ENCODE measurements at places on chromosomes 12 and 14.

GRCh38 chr14:54686219-54686870 is 119.4 kb downstream of the SAMD4A start:
- DNase-seq, result no peak

GRCh38 chr12:131430158-131430742 is 280.6 kb upstream of the SFSWAP start:
- DNase-seq, result peak; percentile 15

DNA sequence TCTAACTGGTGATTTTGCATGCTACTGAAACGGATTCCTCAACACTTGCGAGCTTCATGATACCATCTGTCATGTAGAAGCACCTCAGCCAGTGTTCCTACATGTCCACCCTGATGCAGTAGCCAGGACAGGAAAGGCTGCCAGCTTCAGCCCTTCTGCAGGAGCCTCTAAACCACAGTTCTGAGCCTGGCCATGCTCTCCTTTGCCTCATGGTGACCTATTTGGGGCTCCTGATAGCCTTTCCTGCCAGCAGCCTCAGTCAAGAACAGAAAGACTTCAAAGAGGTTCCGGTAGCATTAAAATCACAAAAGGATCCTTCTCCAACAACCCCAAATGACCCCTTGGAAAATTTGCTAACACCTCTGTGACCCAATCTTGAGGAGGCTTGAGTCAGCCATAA is 96.0 kb downstream of the CNTN1 start:
- DNase-seq, result no peak

- peak; percentile 66 for DNase-seq
Measured at GRCh38 chr12:459430-460258, at the start of gene B4GALNT3. TSS of gene B4GALNT3 (plus strand) at chr12:459939. CDS start at chr12:460377, 438 bp downstream.

GRCh38 chr14:80080601-80081000 is 130.7 kb downstream of the DIO2 start:
- no peak for DNase-seq

- DNase-seq, result no peak
Measured at GRCh38 chr12:76866151-76866567, 12.7 kb downstream of the CSRP2 start.

DNA sequence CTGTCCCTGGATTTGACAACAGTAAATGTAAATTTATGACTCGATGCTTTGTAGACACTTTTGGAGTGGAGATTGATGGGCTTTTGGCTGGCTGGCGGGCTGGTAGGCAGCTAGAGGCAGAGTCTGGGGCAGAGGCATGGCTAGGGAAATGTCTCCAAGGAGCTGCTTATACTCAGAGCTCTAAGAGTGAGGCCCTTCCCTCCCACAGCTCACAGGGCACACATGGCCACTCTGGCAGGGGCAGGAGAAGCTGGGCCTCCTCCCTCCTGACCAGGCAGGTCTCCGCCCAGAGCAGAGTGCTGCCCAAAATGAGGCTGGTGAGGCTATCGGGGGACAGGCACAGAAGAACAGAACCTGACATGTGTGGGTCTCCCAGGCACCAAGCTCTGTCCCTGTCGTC is 67.5 kb downstream of the GALNT16 start:
- peak; percentile 12 for DNase-seq

- no peak for DNase-seq
Measured at GRCh38 chr14:69460093-69460701, 24.3 kb upstream of the PLEKHD1 start.

- DNase-seq, result peak; percentile 93
Measured at GRCh38 chr12:52221912-52222457, 11.1 kb upstream of the KRT7 start.

GRCh38 chr12:5073853-5074252 is 30.2 kb downstream of the KCNA5 start:
- no peak for DNase-seq

DNA sequence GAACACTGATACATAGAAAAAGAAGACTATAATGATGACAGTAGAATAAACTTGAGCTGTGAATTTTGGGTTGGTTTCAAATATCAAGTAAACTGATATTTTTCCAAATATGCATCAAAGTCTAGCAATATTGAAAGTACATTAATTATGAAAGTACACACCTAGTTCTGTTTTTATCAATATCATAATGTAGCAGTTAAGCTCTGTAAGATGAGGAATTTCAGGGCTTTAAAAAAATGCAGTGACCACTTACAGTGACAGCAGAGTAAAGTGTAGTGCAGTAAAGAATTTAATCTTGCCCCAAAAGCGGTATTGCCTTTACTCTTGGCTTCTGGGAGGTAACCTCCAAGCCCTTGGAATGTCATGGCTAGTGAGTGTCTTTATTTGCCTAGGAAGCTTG is 102.9 kb upstream of the ABCD2 start:
- DNase-seq, result no peak

- peak; percentile 57 for DNase-seq
Measured at GRCh38 chr12:49109641-49110463, 795 bp downstream of the LMBR1L start.

- no peak for DNase-seq
Measured at GRCh38 chr12:8870586-8870985, 43.7 kb upstream of the PHC1 start.

DNA sequence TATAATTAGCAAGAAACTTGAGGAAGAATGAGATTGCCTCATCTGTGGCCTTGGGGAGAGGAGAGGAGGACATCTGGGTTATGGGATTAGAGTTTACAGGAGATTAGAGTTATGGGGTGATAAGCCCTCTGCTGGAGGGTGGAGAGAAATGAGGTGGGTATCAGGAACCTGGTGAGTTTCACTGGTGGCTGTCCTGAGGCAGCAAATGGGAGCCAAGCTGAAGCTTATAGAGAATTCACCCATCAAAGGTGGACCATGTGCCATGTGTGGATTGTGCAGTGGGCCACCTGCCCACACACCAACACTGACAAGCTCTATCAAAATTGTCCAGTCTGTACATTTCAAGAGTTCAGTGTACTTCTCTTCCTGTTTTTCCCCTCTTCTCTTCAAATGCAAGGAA is 135.3 kb downstream of the AEBP2 start:
- no peak for DNase-seq

DNA sequence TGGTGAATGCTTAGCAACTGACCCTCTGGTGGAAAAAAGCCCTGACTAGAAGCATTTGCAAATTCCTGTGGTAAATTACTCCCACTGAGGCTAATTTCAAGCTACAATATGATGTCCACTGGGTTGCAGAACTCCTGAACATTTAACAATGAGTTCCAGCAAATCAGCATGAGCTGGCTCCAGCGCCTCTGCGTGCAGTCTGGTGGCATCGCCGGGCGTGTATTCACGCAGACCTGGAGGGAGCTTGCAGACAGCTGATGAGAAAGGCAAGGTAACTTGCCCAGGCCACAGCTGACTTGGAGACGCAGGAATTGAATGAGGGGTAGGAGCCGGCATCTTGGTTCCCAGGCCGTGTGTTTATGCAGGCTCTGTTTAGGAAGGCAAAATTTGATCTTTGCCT is 45.1 kb upstream of the KCNA1 start:
- no peak for DNase-seq

DNA sequence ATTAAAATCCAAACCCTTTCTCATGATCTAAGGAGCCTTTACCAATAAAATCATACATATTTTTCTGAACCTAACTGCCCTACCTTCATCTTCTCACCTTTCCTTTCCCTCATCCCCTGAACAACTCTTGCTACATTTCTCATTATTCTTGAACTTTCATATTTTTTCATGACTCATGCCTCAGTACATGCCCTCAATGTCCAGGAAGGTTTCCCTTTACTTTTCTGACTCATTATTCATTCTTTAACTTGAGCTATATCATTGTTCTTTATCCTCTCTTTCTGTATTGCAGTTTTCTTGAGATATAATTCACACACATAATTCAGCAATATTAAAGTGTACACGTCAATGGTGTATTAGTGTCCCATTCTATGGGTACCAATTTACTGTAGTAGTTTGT is 231.0 kb downstream of the ALG10B start:
- no peak for DNase-seq

- DNase-seq, result no peak
Measured at GRCh38 chr12:66662179-66662578, 16.7 kb downstream of the GRIP1 start.

GRCh38 chr12:42792265-42792664 is 202.7 kb upstream of the PRICKLE1 start:
- DNase-seq, result no peak

DNA sequence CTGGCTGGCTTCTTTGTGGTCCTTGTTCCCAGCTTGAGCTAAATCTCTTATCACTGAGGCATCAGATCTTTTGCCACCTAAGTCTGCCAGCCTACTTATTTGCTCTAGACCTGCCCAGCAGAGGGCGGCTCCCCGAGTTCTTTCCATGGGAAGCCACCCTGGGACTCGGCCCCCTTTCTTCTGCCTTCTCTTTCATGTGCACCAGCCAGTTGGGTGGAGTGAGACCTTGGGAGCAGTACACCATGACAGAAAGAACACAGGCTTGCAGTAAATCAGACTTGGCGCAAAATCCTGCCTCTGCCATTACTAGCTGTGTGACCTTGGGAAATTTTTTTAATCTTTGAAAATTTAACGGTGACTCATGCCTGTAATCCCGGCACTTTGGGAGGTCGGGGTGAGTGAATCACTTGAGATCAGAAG is 7.4 kb downstream of the SMAGP start:
- no peak for DNase-seq

GRCh38 chr12:96104566-96104965 is 69.2 kb upstream of the LTA4H start:
- DNase-seq, result no peak

DNA sequence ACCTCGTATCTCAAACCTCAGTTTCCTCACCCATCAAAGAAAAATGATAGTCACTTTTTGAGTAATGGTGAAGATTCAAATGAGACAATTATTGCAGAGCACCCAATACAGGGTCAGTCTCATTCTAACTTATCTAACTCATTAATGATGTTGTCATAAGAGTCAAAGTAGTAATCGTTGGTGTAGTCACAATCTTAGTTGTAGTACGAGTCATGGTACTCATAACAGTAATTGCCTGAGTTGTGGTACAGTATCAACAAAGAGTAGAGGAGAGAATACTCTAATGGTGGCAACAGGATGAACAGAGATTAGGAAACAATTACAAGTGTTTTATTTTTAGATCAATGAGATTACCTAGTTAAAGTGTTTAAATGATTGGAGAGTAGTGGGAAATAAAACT is 93.6 kb upstream of the TMTC2 start:
- no peak for DNase-seq

- no peak for DNase-seq
Measured at GRCh38 chr12:61999311-61999710, 260.9 kb upstream of the USP15 start.

DNA sequence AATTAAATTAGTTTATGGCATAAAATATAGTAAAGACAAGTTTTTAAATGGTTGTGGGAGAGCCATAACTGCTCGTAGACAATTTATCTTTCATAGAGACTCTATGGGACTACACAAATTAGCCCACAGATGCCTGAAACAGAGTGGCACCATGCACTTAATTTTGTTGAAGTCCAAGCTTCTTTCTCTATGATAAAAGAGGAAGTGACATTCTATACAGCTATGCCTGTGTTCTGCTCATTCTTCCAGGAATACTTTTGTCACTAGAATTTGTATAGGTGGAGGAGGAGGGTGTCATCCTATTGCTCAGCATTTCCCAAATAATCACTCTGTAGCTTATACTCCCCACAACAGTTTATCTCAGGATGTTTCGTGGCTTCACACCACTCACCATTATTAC is 43.7 kb upstream of the KICS2 start:
- DNase-seq, result no peak

DNA sequence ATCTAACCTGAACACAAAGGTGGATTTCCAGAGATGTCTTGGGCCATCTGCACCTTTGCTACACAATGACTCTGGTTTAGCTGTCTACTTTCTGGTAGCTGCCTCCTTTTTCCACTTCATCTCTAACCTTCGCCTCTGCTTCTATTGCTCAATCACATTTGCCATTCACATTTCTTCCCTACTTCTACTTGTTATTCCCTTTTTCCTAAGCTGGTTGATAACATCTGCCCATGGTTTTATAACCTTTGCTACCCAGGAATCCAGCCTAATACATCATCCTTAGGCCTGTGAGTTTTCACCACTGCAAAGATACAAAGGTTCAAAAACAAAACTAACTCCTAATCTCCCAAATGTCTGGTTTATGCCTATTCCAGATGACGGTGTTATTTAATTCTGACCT is 13.2 kb downstream of the SPPL3 start:
- DNase-seq, result no peak

DNA sequence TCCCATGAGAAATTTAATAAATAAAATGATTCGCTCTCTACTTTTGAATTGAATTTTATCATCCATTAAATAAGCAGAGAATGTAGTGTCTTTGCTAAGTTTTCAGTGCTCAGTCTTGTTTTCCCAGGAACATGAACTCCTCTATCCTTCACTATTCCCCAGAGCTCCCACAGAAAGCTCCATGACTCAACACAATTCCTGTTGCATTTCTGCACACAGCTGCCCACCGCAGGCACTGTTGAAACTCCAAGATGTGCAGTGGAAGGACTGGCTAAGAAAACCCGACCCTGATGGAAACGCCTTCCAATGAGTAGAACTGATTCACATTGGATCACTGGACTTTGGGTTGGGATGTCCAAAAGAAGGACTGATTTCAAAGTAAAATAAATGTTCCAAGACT is 202.4 kb upstream of the AMIGO2 start:
- no peak for DNase-seq

DNA sequence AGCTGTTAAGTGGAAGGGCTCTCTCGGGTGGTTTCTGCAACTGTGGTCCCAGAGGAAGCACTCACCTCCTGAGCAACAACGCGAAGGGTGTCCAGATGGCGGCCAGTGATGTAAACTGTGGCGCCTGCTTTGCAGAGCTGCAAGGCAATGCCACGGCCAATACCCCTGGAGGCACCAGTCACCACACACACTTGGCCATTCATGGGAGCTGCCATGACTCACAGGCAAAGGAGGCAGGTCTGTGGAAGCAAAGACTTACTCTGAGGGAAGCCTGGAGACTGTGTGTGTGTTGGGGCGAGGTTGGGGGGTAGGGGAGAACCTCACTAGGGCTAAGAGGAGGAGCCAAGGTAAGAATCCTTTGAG is 707 bp downstream of the DHRS1 start:
- DNase-seq, result no peak

- DNase-seq, result no peak
Measured at GRCh38 chr12:69904777-69905176, 79.8 kb downstream of the MYRFL start.

DNA sequence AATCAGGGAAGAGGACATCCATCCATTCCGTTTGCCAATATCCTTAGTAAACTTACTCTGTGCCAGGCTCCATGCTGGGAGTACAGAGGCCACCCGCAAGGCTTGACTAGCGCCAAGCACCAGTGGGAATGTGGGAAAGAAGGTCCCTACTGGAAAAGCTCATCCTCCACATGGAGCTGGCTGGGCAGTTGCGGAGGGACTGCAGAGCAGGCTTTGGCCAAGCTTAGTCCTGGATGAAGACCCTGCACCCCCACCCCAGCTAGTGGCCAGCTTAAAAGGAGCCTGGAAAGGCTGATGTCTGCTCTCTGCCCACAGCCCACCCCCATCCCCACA is 22.4 kb upstream of the EIF2B2 start:
- peak; percentile 33 for DNase-seq

DNA sequence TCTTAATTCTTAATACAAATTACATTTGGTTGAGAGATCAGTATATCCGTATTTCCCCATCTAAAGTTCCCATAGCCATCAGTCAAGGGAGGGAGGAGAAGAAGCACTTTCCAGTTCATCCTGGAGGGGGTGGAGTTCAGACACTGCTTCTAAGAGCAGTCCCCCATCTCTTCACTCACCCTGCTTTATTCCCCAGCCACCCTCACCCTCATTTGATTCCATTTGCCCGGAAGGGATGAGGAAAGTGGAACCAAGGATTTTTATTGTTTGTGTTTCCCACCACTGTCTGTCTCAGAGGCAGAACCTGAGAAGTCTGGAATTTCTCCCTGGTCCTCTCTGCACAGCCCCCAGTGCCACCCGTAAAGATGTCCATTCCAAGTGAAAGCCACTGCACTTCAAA is 134.2 kb upstream of the HIF1A start:
- DNase-seq, result no peak

- no peak for DNase-seq
Measured at GRCh38 chr12:75756771-75757170, 245.4 kb upstream of the KRR1 start.
